Chondrocyte (in vitro differentiated cells): ENCODE measurements at places on chromosomes 5 and 9. TPM values are rescaled to one million over a fixed set of nuclear protein-coding genes. Genes with fewer than 3 reads are reported as not detected.
A peak's percentile ranks its signal among the peaks of the same experiment; 100 is the strongest.

GRCh38 chr9:111668026-111668573 is 6.7 kb downstream of the GNG10 start:
- H3K27me3 ChIP-seq = no peaks in the 10 kb centered on the region
- H3K4me1 ChIP-seq = peaks cover 5% of the 10 kb centered on the region
- no peak for DNase-seq

The CMYA5 gene
- 0.36 to 0.60 TPM (median 0.58 TPM) in 3 replicates for total RNA-seq

The ELOVL7 gene
- total RNA-seq = 0.22 to 0.40 TPM (median 0.28 TPM) in 3 replicates

The EGFL7 gene
- total RNA-seq = 5.4 to 7.8 TPM (median 7.0 TPM) in 3 replicates

The PTGES gene
- total RNA-seq = 0.95 to 3.3 TPM (median 1.3 TPM) in 3 replicates

The IL4 gene
- not detected in 3 replicates for total RNA-seq

- H3K27me3 ChIP-seq = no peaks in the 10 kb centered on the region
- no peak for DNase-seq
- peaks cover 37% of the 10 kb centered on the region for H3K4me1 ChIP-seq
- H3K27ac ChIP-seq = peak overlapping the region; percentile 62
These were observed 654.3 kb downstream of the CCDC171 start for GRCh38 chr9:16207161-16207560.

The SOHLH1 gene
- total RNA-seq = not detected in 3 replicates

DNA sequence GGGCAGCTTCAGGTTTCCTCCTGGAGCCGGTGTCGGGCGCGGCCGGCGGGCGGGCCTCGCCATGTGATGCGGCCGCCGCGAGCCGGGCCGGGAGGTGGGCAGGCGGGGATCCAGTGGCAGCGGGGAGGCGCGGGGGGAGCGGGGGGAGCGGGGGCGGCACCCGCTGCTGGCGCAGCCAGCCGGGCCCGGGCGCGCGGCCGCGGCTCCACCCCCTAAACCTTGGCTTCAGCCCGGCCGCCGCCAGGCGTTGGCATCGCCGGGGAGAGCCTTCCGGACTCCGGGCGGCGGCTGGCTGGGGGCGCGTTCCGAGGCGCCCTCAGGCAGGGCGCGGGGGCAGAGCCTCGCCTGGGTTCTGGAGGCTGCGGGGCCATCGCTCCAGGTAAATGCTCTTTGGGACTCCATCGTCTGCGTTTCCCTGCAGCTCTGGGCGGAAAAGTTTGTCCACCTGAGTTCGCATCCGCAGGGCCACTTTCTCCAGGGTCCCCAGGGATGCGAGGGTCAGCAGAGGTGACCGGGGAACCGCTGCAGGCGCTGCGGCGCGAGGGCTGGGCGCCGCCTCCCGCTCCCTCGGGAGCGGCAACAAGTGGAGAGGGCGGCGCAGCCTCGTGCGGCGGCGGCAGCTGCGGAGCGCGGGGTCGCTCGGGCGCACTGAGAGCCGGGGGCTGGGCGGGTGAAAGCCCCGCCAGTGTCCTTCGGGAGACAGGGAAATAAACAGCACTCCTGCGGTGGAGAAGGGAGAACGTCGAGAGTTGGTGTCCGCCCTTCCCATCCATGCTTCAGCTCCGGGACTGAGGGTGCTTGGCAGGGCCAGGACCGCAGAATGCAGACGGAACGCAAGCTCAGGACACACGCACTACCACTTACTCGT is at the start of gene ARHGEF28:
ARHGEF28 (plus strand) TSS at position 253 of the 868 bp plus-strand sequence. CDS start 58,656 bp downstream, outside the sequence.
- peak within 1 kb of the TSS; percentile 71 for H3K4me3 ChIP-seq
- peak within 1 kb of the TSS; percentile 41 for H3K27ac ChIP-seq
- H3K4me1 ChIP-seq = peaks cover 31% of the 10 kb centered on the region
- DNase-seq = no peak

DNA sequence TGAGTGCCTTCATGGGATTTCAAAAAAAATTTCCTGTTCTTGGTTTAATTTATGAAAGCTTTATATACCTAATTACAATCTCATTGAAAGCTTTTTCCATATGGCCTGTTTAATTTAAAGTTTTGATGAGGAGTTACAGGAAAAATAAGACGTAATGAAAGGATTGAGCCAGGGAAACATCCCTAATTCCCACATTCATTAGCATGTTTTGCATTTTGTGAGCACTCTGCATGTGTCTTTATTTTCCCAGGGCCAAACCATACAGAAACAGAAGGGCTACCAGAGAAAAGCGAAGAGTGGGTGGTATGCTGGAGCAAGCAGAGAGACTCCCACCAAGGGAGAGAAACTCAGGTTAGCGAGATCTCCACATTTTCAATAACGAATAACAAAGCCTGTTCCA is 20.3 kb upstream of the LECT2 start:
- H3K4me1 ChIP-seq = peaks cover 23% of the 10 kb centered on the region
- no peak overlapping the region for H3K4me3 ChIP-seq
- peaks cover 5% of the 10 kb centered on the region for H3K36me3 ChIP-seq
- no peak overlapping the region for H3K27ac ChIP-seq
- no peak for DNase-seq

DNA sequence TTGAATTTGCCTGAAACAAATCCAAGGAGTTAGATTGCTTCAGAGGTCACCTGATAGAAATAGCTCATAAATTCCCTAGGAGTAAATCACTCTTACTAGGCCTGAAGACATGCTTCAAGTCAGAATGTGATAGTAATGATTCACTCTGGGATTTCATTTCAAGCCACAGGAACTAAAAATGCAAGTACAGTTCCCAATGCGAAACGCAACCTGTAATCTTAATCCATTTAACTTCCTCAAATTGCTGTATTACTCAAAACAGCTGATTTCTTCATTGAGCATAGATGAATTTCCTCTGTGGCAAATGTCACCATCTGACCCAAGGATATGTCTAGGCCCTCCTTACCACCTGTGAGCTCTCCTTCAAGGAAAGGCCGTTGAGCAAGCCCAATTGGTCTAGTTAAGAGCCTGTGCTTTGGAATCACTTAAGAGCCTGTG is 32.1 kb upstream of the IL6ST start:
- H3K36me3 ChIP-seq = no peaks in the 10 kb centered on the region
- no peaks in the 10 kb centered on the region for H3K27me3 ChIP-seq
- no peak overlapping the region for H3K4me3 ChIP-seq
- peak overlapping the region; percentile 76 for H3K27ac ChIP-seq
- no peak for DNase-seq

The C5orf52 gene
- not detected in 3 replicates for total RNA-seq

GRCh38 chr9:88221105-88221504 is 82.8 kb upstream of the SPATA31C2 start:
- H3K27me3 ChIP-seq = no peaks in the 10 kb centered on the region
- H3K27ac ChIP-seq = no peak overlapping the region
- H3K4me3 ChIP-seq = no peak overlapping the region
- no peak for DNase-seq
- H3K36me3 ChIP-seq = no peaks in the 10 kb centered on the region

GRCh38 chr5:78659714-78660113 is 11.1 kb upstream of the LHFPL2 start:
- no peak for DNase-seq
- H3K4me1 ChIP-seq = peaks cover 21% of the 10 kb centered on the region
- no peak overlapping the region for H3K4me3 ChIP-seq
- peak overlapping the region; percentile 12 for H3K27ac ChIP-seq
- no peaks in the 10 kb centered on the region for H3K27me3 ChIP-seq
- H3K36me3 ChIP-seq = no peaks in the 10 kb centered on the region
